ENCODE measurements at places on chromosomes 1 and 21.

- no peak for DNase-seq
Measured at GRCh38 chr1:12153181-12153785, 13.5 kb upstream of the TNFRSF1B start.

GRCh38 chr1:93614986-93615581 lies 66.6 kb downstream of the BCAR3 start:
- peak; percentile 47 for DNase-seq

GRCh38 chr1:201420608-201421002 lies 925 bp downstream of the TNNI1 start:
- DNase-seq: no peak

DNA sequence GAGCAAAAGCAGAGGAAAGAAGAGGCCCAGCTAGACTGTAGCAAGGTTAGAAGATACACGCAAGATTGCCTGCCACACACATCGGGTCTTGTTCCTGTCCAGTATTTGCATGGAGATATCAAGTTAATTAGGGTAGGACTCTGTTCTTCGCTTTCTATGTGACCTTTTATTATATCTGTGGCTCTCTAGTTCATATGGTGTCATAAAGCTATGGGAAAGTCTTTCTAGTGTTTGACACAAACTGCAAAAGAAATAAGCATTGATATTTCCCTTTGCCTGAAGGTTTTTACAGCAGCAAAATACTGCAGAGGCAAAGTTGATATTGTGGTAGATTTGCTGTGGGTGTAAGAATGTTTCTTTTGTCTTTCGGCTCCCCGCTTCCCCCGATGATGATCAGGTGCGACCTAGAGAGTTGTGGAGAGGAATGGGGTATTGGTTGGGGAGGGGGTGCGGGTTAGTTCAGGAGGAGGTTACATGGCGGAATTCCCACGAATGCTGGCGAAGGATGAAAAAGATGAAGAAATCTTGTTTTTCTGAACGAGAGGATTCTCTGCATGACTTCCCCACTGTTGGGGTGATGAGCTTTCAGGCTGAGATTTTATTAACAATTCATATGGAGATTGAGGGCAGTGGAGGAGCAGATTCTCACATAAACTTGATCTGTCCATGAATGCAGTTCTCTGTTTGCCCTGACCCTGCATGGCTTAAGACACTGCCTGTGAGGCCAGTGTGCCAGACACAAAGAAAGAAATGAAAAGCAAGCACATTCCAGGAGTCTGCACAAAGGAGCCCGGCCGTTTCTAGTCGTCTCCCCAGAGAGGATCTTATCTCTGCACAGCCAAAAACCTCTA lies 550.2 kb downstream of the USP25 start:
- no peak for DNase-seq

- no peak for DNase-seq
Measured at GRCh38 chr1:84143796-84144565, at the start of gene PRKACB. PRKACB (plus strand) TSS chr1:84144271; CDS start chr1:84144362, 91 bp downstream.

DNA sequence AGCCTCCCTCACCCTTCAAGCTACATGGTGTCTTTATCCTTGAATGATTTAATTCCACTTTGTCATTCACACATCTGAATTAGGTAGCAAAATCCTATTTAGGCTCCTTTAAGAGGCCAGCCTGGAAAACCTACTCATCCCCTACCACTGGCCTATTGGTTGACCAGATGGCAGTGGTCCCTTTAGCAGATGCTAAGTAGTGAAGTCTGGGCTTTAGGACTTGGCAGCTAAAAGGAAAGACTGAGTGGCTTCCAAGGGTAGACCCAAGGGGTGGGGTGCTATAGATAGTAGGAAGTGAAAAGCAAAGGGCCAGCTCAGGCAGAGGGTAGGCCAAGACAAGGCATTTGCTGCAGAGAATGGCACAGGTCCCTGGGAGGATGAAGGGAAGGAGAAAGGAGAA lies 46.6 kb downstream of the KCNJ6 start:
- DNase-seq: no peak

- DNase-seq: peak; percentile 20
Measured at GRCh38 chr1:115112496-115113375, 23.4 kb upstream of the TSPAN2 start.

DNA sequence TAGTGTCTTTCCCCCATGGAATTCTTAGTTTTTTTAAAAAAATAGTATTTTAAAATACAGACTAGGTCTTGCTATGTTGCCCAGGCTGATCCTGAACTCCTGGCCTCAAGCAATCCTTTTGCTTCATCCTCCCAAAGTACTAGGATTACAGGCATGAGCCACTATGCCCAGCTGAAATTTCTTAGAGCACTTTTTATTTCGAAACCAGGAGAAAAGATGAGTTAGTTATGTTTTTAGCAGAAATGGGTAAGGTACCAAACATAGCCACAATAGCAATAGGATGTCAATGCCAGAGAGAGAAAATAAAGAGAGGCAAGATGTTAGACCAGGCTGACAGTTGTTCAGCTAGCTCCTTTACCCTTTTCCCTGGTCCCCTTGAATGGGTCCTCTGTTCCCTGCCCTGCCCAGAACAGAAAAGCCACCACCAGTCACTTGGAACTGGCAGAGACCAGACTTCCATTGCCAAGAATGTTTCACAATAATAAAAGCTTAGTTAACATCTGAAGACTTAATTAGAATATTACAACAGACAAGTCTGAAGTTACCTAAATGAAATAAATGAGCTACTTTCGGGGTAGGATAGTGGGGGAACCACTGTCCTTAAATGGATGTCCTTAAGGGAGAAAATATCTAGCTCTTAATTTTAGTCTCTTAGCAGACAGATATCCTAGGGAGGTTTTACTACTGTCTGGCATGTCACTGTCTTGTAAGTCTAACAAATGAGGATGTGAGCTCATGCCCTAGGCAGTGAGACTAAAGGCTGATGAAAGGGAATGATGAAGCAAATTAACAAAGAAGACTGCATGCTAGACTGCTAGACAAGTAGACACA lies 54.3 kb downstream of the ABL2 start:
- DNase-seq: no peak

DNA sequence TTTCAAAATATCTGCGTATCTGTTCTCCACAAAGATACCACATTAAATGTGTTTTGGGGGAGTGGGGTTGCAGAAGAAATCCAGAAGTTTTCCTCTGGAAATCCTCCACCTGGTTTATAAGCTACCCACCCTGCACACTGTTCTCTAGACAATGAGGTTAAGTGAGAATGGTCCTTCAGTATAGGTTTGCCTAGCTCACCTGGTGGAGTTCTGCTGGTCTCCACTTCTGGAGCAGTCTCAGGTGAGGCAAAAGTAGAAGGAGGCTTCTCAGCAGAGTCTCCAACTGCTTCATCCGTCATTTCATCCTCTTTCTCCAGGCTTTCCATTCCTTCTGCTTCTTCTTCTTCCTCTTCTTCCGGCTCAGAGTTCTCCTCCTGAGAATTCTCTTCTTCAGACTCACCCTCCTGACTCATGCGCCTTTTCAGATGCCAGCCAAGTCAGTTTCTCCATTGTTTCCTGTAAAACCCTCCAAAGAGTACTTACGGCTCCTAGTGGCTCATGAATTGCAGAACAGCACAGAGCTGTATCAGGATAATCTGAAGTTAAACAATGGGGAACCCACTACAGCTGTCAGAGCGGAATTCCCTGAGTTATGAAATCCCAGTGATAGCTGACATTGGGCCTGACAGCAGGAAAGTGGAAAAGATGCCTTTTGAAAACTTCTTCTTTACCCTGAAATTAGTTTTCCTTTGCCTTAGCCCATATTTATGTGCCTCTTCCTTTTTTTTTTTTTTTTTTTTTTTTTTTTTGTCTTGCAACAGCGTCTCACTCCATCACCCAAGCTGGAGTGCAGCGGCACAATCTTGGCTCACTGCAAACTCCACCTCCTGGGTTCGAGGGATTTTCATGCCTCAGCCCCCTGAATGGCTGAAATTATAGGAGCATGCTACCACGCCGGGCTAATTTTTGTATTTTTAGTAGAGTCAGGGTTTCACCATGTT lies 38.5 kb downstream of the MSTO1 start:
- no peak for DNase-seq

GRCh38 chr1:56646611-56647010 lies 1.5 kb downstream of the PRKAA2 start:
- no peak for DNase-seq

GRCh38 chr1:98304888-98305287 lies 356.6 kb upstream of the SNX7 start:
- DNase-seq: no peak

DNA sequence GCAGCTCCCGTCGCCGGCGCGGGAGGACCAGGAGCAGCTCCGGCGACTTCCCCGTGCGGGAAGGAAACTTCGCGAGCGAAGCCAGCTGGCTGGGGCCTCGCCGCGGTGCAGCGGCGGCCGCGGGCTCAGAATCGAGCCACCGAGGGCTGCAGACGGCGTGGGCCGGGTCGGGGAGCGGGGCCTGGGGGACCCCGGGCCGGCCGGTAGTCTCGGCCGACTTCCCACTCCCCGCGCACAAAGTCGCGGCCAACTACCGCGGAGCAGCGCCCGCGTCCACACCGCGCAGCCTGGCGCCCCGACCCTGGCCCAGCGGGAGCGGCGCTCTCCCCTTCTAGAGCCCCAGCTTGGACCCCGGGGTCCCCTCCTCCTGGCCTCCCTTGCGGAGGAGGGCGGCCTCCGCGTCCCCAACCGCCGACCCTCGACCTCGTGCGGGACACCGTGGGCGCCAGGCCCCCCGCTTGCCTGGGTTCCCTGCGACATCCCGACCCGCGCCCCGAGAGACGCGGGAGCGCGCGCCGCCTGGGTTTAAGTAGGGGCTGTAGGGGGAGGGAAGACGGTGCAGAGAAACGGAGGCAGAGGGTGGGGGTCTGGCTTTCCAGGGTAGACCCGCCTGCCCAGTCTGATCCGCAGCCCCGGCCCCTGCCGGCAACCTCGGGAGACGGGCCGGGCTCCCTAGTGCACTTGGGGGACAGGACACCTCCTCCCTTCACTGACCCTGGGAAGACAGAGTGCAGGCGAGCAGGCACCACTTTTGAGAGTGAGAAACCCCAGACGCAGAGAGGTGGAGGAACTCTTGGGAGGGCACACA lies 4.7 kb downstream of the PRDM16 start:
- DNase-seq: no peak

DNA sequence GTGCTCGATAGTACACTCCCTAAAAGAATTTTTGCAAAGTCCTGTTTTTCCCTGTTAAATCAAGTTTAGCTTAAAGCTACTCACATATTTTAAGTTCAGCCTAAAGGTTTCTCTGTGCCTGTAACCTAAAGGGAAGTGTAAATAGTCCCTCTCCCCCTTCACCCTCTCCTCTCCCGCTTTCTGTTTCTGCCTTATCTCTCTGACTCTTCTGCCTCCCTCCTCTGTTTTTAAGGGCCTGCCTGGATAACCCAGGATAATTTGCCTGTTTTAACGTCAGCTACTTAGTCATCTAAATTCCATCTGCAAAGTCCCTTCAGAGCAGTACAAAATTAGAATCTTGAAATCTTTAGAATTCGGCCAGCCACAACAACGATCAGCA lies 92.6 kb downstream of the NID1 start:
- no peak for DNase-seq

- DNase-seq: no peak
Measured at GRCh38 chr1:51216631-51217030, 19.4 kb upstream of the RNF11 start.

- no peak for DNase-seq
Measured at GRCh38 chr1:243957141-243957540, 93.9 kb upstream of the ZBTB18 start.

- DNase-seq: no peak
Measured at GRCh38 chr21:15028186-15028585, 36.6 kb downstream of the NRIP1 start.

GRCh38 chr21:46031484-46031883 lies 49.9 kb downstream of the COL6A1 start:
- DNase-seq: no peak

DNA sequence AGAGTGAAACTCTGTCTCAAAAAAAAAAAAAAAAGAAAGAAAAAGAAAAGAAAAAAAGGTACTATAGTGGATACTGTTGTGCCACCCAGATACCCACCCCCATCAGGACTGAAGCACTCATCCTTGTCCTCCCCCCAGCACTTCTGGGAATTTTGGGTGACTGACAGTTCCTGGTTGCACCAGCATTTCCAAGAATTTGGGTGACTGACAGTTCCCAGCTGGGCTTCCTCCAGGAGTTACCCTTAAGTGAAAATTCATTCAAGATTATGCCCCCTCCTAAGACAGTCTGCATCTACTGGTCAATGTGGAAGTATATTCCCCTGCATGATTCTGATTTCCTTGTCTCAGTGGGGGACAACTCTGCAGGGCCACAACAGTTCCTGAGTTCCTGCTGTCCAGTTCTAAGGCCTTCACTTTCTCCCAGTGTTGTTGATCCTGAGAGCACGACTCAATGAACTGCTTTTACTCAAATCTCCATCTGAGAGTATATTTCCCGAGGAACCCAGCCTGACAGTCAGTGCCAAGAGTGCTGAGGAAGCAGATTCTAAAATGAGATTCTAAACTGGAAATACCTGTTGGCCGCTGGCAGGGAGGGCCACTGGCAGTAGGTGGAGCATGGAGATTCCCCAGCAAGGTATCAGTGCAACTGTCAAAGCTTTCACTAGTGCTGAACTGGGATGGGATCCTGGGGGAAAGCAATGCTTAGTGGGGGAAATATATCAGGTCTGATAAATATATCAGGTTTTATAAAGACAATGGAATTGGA lies 18.5 kb downstream of the RIIAD1 start:
- no peak for DNase-seq

DNA sequence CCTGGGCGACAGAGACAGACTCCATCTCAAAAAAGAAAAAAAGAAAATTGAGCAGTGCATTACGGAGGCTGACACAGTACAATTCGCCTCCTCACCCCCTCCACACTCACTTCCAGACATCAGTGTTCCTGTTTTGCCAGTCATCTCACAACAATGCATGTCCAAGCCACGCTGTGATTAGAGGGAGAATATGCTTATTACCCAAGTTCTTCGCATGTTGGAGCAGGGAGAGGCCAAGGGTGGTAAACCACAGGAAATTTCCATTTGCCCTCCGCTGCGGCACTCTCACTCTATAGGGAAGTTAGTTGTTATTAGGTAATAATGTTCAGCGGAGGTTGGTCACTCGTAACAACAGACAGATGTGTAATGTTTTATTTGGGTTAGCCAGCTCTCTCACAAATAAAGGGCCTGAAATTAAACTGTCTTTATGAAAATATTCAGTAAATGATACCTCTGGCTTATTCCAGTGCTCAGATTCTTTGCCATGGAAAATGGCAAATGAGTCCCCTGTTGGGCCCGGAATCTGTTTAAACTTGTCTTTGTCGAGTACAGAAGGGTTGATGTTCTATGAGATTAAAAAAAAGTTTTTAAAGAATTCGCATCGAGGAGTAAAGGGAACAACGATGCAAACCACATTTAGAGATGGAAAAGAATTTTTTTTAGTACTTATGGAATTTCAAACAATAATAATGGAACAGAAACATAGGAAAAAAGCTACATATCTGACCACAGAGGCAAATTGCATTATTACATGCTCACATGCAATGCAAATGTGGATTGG lies 33.1 kb downstream of the KCNJ15 start:
- DNase-seq: no peak

DNA sequence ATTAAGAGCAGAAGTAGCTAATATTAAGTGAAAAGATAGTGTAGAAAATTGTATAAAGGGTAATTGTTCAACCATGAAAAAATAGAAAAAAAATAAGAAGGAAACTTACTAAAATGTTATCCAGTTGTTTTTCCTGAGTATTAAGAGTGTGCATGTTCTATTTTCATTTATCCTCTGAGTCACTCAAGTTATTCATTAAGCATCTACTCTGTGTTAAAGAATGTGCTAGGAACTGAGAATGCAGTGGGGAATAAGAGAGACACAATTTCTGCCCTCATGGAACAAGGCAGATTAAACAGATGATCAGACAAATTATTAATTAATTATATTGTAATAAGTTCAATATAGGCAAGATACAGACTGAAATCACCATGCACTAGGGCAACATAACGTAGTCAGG lies 10.8 kb upstream of the PIGK start:
- DNase-seq: no peak

Measured in stimulated activated CD4-positive, alpha-beta T cell treated with anti-CD3 and anti-CD28 coated beads, Interleukin-4, amount 100 ng/mL, for 48 hours (primary cell).